ENCODE measurements at places on chromosomes 12 and 14. TPM values are rescaled to one million over a fixed set of nuclear protein-coding genes. Genes with fewer than 3 reads are reported as not detected.

- no peak for DNase-seq
Observed at GRCh38 chr12:31220633-31221550, 105.1 kb downstream of the SINHCAF start.

Gene PDE3A
- 8.5 TPM for total RNA-seq

Gene BCAT1
- 18.3 TPM for total RNA-seq

DNA sequence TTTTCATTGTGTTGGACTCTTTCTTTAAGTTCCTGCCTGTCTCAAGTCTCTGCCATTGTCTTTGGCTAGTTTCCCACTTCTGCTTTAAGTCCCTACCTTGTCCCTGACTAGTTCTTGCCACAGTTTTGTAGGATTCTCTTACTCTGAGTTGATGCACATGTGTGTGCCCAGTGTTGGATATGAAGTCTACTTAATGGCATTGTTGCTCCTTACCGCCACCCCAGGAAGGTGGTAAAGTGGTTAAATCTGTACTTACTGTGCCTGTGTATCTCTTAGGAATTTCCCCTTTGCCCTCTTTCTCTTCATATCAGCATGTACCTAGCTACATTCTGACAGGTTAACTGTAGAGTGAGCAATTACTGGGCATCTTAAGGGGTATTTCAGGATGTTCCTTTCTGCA lies 227.1 kb downstream of the NUBPL start:
- DNase-seq, result no peak

DNA sequence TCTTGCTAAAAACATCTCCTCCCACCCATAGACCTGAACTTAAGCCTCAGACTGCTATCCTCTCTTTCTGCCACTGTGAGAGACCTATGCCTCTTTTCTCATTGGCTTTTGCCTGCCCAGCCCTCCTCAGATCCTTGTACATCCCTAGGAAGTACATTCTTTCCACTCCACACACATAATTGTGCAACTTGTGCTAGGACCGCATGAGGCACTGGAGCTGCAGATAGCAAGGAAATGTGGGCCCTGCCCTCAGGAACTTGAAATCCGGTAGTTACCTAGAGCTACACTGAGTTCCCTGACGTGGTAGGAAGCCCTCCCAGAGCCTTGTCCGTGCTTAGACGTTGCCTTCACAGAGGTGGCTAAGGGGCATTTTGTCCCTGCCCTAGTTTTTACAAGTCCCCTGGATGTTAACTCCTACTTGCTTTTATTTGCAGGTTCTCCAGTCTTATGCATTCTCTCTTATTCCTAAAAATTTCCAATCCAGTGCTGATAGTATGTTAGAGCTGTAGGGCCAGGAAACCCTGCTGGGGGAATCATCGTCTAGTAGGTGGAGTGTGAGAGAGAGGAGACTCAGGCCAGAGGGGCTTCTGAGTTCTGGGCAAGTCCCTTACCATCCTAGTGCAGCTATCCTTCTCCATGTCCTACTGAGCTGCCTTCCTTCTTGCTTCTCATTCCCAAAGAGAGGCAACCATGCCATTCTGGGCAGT lies 41.3 kb downstream of the NTF3 start:
- no peak for DNase-seq

DNA sequence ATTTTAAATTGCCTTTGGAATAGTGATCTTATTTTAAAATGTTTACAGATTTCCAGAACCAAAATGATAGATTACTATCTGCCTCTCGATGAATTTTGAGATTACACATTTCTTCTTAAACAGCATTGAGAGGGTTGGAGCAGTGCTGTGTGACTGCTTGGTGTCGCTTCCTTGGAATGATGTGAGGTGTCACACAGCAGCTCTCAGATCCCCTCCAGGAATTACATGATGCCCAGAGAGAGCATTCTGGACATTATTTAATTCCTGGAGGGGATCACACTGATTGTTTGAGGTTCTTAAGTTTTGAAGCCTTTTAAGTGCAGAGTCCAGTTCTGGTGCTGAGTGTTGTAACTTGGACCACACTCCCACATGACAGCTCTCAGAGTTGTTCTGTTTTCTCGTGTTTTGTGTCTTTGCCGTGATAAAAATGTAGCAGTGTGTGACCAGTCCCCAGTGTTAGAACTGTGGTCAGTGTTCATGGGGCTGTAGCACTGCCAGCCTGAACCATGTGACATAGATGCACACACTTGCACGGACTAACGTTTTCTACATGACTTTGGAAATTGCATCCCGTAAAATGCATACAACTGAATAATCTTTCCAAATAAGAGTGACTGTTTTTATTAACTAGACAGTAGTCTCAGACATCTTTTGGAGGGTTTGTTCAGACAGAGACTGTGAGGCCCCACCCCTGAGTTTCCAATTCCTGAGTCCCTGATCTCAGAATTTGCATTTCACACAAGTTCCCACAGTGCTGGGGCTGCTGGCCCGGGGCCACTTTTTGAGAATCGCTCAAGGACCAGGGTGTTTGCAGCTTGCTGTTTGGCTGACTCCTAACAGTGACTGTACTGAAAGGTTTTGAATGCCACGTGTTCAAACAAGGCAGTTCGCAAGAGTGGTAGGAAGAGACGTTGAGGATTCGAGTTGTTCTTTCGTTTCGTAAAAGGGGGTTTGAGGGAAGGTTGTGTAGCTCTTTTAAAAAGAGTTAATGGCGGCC lies 26.0 kb downstream of the XRCC3 start:
- DNase-seq, result no peak

Gene GTF2H3
- total RNA-seq, result 18.2 TPM

DNA sequence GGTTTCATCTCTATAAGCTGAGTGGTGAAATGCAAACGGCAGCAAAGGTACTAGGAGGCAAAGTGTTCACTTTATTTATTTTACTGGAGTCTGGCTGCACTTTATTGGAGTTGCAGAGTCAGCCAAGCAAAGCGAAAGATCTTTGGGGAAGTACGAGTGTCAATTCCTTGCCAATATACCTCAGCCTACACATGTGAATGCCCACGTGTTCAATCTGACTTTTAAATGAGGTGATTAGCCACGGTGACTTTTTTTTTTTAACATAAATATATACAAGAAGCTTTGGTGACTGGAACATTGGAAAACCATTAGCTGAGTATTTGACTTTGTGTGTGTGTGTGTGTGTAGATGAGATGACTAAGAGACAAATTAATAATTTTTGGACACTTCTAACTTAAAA lies 178.8 kb downstream of the NTS start:
- no peak for DNase-seq

- DNase-seq, result no peak
Observed at GRCh38 chr14:95183532-95184412, 26.4 kb upstream of the DICER1 start.

- DNase-seq, result no peak
Observed at GRCh38 chr14:94660306-94660946, 48.2 kb downstream of the SERPINA3 start.

Gene NGB
- not detected for total RNA-seq

GRCh38 chr14:32559590-32559989 lies 230.5 kb downstream of the AKAP6 start:
- DNase-seq, result no peak

Gene CPNE6
- total RNA-seq, result 2.2 TPM

Gene ARF3
- total RNA-seq, result 198 TPM

Gene GDF3
- not detected for total RNA-seq

- DNase-seq, result no peak
Observed at GRCh38 chr14:94917041-94917600, 147.2 kb upstream of the GSC start.

DNA sequence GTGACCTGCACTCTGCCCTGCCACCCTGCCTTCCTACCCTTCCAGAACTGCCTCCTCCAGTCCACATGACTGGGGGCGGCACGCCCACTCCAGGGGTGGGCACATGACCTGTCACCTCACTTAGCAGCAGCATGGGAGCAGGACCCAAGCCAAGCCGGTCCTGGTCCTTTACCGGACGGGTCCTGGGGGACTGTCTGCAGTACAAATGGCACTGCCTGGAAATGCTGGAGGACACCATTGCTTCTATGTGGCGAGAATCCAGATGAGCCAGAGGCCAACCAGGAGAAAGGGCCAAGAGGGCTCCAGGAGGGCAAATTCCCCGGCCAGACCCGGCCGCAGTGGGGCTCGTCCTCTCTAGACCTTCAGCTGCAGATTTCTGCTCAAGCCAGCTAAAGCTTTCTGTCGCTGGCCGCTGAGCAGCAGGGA lies 33.1 kb downstream of the ITPK1 start:
- no peak for DNase-seq

GRCh38 chr14:101982621-101983020 lies 18.2 kb downstream of the DYNC1H1 start:
- no peak for DNase-seq

DNA sequence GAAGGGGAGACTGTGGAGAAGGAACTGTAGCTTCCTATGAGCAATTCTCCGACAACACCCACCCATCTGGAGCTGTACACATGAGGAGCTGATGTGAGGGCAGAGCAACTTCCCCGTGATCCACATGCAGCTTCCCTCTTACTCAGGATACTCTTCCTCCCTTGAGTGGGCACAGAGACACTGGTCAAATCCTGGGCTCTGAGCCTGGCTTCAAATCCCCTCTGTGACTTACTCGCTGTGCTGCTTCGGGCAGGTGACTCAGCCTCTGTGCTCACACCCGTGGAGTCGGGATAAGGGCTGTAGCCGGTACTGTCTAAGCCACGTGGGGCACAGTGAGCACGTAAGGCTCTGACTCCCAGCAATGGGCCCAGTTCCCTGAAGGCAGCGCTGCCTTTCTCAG lies 31.1 kb downstream of the ZFYVE21 start:
- DNase-seq, result no peak

GRCh38 chr14:29926701-29927375 lies 809 bp downstream of the PRKD1 start:
- DNase-seq, result peak; percentile 36

Gene NR4A1
- total RNA-seq, result 131 TPM
